ENCODE measurements at places on chromosomes 3 and 15.

DNA sequence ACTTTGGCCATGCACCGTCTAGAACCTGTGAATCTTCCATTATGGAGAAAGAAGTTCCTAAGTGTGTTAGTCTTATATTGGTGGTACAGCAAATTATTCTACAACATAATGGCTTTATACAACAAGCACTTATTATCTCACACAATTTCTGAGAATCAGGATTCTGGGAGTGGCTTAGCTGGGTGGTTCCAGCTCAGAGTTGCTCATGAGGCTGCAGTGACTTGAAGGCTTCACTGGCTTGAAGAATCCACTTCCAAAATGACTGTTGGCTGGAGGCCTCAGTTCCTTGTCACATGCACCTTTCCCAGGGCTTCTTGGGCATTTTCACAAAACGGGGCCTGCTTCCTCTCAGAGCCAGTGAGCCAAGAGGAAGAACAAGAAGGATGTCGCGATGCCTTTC, 82.3 kb upstream of the RNF7 start:
- no peak overlapping the region for H3K27ac ChIP-seq
- DNase-seq = no peak
- H3K27me3 ChIP-seq = peaks cover 8% of the 10 kb centered on the region
- H3K4me3 ChIP-seq = no peak overlapping the region
- no peaks in the 10 kb centered on the region for H3K36me3 ChIP-seq

GRCh38 chr15:27045796-27046195, 74.8 kb downstream of the GABRG3 start:
- no peaks in the 10 kb centered on the region for H3K27me3 ChIP-seq
- no peak for DNase-seq
- no peaks in the 10 kb centered on the region for H3K4me1 ChIP-seq
- H3K27ac ChIP-seq = no peak overlapping the region
- H3K4me3 ChIP-seq = no peak overlapping the region
- H3K36me3 ChIP-seq = no peaks in the 10 kb centered on the region

DNA sequence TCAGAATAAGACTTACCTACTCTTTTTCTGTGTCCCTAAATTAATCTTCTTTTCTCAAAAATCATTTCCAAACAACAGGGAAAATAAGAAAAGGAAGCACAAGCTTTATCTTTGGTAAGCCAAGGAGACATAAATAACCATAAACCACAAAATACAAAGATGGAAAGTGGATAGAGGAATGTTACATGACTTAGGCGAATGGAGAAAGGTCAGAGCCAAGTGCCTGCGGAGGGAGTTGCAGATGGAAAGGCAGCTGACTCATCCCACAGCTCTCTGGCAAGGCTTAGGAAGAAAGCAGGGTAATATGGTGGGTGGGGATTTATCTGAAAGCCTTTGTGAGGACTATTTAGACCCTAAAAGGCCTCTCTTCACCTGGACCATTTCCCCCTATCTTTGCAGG, 72.8 kb downstream of the GALK2 start:
- H3K4me1 ChIP-seq = no peaks in the 10 kb centered on the region
- H3K4me3 ChIP-seq = no peak overlapping the region
- DNase-seq = no peak
- no peaks in the 10 kb centered on the region for H3K36me3 ChIP-seq
- H3K27me3 ChIP-seq = no peaks in the 10 kb centered on the region

DNA sequence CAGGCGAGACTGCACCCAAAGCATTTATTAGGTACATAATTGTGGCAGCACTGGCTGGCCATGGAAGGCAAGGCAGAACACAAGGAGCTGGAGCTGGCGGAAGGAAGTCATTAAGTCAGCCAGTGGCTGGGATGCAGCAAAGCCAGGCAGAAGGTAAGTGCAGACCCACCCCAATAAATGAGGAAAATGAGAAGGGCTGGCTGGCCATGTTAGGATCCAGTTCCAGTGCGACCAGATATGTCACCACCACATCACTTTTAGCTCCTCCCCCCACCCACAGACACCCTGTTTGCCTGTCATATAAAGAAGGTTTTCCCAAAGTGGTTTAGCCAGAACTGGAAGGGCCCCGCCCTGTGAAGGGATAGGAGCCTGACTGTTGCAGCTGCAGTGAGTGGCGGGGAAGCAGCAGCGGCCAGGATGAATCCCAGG, at the start of gene FURIN:
Gene FURIN (plus strand): TSS at position 328 of the 429 bp plus-strand sequence. CDS start 7,153 bp downstream, outside the sequence.
- H3K27me3 ChIP-seq = no peaks in the 10 kb centered on the region
- H3K4me1 ChIP-seq = peaks cover 28% of the 10 kb centered on the region
- no peak within 1 kb of the TSS for H3K4me3 ChIP-seq
- peak within 1 kb of the TSS; percentile 92 for H3K27ac ChIP-seq

- H3K4me1 ChIP-seq = no peaks in the 10 kb centered on the region
- H3K4me3 ChIP-seq = no peak overlapping the region
- H3K27me3 ChIP-seq = no peaks in the 10 kb centered on the region
- H3K27ac ChIP-seq = no peak overlapping the region
- no peaks in the 10 kb centered on the region for H3K36me3 ChIP-seq
- no peak for DNase-seq
Observed at GRCh38 chr3:135078283-135078682, 283.2 kb downstream of the EPHB1 start.

DNA sequence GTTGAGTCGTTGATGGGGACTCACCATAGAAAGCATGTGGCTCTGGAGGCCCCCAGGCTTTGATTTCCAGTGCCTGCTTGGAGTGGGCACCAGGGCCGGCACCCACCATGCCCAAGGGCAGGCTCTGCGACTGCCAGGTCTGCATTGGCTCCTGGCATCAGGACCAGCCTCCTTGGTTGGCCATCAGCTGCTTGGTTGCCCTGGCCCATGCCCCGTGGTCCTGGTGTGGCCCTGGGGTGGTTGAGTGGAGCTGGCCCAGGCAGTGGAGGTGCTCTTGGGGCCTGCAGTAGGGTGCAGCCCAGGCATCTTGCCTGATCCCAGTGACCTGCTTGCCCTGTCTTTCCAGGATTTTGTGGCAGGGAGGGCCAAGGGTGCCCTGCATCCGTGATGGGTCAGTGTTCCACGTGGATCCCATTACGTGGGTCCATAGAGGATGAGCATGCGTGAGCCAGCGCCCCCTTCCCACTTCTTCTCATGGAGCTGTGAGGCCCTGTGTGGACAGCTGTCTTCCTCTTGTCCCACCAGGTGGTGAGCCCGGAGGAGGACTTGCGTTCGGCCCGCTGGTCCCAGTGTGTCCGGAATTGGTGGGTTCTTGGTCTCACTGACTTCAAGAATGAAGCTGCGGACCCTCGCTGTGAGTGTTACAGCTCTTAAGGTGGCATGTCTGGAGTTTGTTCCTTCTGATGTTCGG, 187.0 kb downstream of the UBE3A start:
- no peaks in the 10 kb centered on the region for H3K36me3 ChIP-seq
- H3K27me3 ChIP-seq = peaks cover 2% of the 10 kb centered on the region
- H3K4me3 ChIP-seq = no peak overlapping the region
- no peaks in the 10 kb centered on the region for H3K4me1 ChIP-seq
- H3K27ac ChIP-seq = no peak overlapping the region

DNA sequence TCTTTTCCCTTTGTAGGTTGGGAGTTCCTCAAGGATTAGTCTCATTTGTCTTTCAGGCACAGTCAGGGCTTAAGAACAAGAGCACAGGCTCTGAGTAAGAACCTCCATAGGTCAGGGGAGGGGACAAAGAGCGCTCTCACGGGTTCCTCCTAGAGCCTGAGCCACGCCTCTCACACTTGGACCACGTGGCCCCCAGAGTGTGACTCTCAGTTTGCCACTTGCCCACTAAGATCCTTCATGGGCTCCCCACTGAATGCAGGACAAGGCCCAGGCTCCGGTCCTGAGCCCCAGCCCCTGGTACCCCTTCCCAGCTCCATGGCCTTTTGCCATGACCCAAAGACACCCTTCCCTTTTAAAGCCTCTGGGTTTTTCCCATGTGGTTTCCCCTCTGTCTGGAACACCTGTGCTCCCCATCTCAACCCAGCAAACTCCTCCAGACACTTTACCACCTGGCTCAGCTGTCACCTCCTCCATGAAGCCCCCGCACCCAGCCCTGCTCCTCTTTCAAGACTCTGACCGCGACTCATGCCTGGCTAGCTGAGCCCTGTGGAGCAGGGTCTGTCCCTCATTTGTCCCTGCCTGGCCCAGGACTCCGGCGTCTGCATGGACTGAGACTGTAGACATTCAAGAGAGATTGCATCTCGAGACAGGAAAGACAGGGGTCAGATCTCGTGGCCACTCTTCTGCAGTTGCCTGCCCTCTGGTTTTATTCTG, 32.7 kb downstream of the IQSEC1 start:
- H3K27me3 ChIP-seq = no peaks in the 10 kb centered on the region
- peaks cover 18% of the 10 kb centered on the region for H3K4me1 ChIP-seq
- peak; percentile 10 for DNase-seq
- no peak overlapping the region for H3K27ac ChIP-seq
- no peak overlapping the region for H3K4me3 ChIP-seq

DNA sequence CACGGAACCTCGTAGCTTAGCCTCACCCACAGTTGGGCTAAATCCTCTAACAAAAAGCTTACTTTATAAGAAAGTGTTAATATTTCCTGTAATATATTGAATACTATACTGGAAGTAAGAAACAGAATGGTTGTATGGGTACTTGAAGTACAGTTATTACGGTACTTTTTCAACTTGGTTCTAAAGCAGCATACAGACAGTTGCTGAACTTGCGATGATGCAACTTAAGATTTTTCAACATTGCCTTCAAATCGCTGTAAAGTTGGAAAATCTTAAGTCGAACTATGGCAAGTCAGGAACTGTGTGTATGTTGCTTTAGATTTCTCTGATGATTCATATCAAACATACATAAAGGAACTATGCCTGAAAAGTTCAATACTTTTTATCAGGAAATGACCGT, 204.4 kb upstream of the C2CD4B start:
- H3K4me1 ChIP-seq = no peaks in the 10 kb centered on the region
- no peak for DNase-seq
- no peak overlapping the region for H3K27ac ChIP-seq
- H3K4me3 ChIP-seq = no peak overlapping the region

DNA sequence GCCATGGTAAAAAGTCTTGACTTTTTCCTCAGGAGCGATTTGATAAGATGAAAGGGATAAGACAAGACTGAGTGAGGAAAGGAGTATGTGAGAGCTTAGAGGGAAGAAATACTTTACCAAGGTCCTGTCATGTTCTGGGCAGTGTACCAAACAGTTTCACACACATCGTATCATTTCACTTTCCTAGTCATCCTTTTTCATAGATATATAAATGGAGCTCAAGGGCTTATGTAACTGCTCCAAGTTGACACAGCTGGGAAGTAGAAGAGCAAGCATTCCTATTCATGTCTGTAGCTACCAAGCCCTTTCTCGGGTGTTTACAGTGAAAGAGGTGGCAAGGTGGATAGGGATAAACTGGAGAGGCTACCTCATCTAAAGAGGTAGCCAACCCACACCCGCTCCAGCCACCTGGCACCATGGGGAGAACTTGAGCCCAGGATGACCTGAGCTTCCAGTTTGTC, 57.4 kb downstream of the MRPS25 start:
- peaks cover 17% of the 10 kb centered on the region for H3K4me1 ChIP-seq
- no peaks in the 10 kb centered on the region for H3K27me3 ChIP-seq
- H3K4me3 ChIP-seq = no peak overlapping the region
- no peak overlapping the region for H3K27ac ChIP-seq

DNA sequence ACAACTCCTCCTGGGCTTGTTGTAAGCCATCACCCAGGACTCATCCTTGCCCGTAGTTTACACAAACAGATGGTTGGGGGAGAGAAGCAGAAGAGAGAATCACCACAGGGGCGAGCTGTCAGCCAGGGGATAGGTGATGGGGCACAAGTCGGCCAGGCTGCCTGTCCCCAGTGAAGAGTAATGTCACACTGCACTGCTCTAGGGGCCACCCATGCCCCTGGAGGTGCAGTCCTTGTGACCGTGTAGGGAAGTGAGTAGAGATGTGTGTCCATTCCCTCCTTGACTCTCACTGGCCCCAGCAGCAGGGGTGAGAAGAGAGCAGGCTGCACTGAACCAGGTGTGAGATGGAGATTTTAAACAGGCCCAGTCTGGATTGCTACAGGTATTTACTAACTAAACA, 17.1 kb upstream of the PRSS50 start:
- no peaks in the 10 kb centered on the region for H3K27me3 ChIP-seq
- no peak for DNase-seq
- no peaks in the 10 kb centered on the region for H3K4me1 ChIP-seq
- no peak overlapping the region for H3K27ac ChIP-seq

DNA sequence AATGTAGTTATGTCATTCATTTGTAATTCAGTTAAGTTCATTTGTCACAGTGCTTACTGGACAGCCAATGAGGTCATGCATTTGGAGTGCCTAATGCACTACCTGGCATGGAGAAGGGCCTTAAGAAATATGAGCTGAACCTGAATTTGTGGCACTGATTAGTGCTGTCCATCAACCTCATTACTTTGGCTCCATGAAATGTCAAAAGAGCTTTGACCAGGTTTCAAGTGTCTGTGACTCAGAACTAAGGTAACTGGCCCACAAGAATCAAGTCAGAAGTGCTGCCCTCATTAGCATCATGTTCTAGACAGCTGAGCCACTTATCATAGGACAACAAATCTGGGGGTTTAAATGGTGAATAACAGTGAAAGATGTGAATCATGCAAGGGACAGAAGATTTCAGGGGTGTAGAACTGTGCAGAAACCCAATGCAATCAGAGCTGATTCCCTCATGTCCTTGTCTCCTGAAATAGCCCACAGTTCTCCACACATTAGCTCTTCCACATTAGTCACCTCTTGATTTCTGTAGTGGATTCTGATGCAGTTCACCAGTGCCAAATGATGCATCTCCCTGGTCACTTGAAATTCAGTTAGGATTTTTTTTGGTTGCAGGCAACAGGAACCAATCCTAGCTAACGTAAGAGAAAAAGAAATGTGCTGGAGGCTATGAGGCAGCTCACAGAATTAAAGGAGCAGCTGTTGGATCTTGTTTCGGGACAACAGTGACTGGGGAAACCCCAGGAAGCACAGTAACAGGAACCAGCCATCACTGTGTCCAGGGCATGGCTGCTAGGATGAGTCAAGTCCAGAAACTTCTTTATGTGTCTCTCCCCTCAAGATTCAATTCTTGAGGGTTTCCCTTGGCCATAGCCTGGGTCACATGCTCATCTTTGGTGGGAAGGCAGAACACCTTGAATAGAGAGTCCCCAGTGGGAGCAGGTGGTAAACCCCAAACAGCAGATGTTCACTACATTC, 38.7 kb downstream of the CHST2 start:
- no peak overlapping the region for H3K27ac ChIP-seq
- H3K4me3 ChIP-seq = no peak overlapping the region
- no peaks in the 10 kb centered on the region for H3K4me1 ChIP-seq
- peak; percentile 18 for DNase-seq

DNA sequence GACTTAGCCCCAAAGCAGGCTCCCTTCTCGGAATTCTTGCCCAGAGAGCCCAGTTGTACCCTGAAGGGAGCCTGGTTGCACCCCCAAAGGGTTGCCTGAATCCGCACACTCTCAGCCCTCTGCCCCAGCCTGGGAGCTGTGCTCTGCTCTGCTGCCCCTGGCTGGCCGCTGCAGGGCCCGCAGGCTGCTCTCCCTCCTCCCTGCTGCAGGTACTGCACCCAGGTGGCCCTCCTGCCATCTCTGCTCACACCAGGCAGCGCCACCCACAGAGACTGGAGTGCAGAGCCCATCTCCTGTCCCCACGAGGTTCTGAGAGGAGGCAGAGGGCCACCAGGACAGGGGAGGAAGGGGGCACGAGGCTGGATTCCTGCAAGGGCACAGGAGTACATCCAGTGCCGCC, 134.2 kb upstream of the NSMCE3 start:
- H3K36me3 ChIP-seq = no peaks in the 10 kb centered on the region
- H3K27ac ChIP-seq = no peak overlapping the region
- H3K4me3 ChIP-seq = no peak overlapping the region
- H3K27me3 ChIP-seq = no peaks in the 10 kb centered on the region
- H3K4me1 ChIP-seq = no peaks in the 10 kb centered on the region

GRCh38 chr15:69087366-69087976, 73.0 kb upstream of the GLCE start:
- H3K36me3 ChIP-seq = no peaks in the 10 kb centered on the region
- H3K4me1 ChIP-seq = peaks cover 5% of the 10 kb centered on the region
- H3K4me3 ChIP-seq = no peak overlapping the region
- no peaks in the 10 kb centered on the region for H3K27me3 ChIP-seq
- no peak for DNase-seq
- H3K27ac ChIP-seq = no peak overlapping the region

GRCh38 chr15:67735896-67736295, 89.4 kb upstream of the SKOR1 start:
- H3K36me3 ChIP-seq = no peaks in the 10 kb centered on the region
- no peak for DNase-seq

Measured in trophoblast cell (in vitro differentiated cells and primary cell).